Spinal cord (tissue), 10 donors: ENCODE measurements at places on chromosomes 13 and 19.

DNA sequence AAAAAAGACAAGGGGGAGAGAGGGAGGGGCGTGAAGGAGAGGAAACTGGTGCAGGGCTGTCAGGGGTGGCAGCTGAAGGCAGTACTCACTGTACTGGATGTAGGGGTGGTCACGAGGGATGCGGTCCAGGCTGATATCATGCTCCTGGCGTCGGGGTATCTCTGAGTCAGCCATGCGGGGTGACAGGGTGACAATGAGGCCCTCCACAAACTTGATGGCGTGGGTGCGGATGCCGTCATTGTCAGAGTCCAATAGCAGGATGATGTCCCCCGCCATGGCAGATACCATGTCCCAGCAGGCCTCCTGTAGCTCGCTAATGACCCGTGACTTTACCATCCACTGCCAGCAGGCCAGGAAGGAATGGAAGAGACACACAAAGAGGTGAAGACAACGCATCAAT lies 15.3 kb downstream of the SYMPK start:
- DNase-seq = no peak

GRCh38 chr19:5211217-5211822 lies 129.3 kb downstream of the PTPRS start:
- no peak for DNase-seq

GRCh38 chr19:41511628-41512027 lies 64.3 kb upstream of the CEACAM21 start:
- no peak for DNase-seq

GRCh38 chr13:37599519-37599918 lies 951 bp upstream of the POSTN start:
- no peak for DNase-seq

GRCh38 chr13:102643656-102644055 lies 46.9 kb downstream of the TPP2 start:
- no peak for DNase-seq

DNA sequence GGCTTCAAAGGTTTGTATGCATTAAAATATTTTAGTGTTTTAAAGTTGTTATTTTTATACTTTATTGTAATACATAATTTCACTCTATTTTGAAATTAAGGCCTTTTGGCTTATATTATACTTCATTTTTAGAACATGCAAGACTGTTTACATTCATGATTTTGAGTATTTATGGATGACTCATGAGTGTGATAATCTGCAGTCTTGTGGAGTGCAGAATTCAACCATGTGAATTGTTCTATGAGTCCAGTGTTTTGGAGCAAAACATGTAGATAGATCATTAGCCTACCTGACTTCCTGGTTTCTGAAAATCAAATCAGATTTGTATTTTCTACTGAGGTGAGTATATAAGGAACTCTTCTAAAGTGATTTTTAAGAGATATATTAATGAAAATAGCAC lies 241.8 kb downstream of the PCCA start:
- no peak for DNase-seq

DNA sequence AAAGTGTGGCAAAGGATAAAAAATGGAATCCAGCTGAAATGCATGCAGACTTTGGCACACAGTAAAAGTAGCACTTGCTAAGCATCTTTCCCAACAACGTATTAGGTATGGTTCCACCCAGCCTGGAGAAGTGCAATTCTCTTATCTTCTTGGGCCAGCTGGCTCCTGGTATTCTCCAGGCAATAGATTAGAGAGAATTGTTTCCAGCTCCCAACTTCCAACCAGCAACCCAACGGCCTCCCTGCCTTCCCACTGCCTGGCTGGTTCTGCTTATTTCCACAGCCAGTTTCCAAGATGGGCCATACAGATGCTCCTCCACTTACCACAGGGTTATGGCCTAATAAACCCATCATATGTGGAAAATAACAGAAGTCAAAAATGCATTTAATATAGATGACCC lies 133.4 kb downstream of the OXGR1 start:
- DNase-seq = no peak

GRCh38 chr19:55283548-55284377 lies at the start of gene BRSK1:
BRSK1 (plus strand) TSS chr19:55283997; CDS start chr19:55284443, 446 bp downstream.
- peak; percentile 96 for DNase-seq

GRCh38 chr13:25906191-25906661 lies 145.6 kb downstream of the SHISA2 start:
- no peak for DNase-seq

DNA sequence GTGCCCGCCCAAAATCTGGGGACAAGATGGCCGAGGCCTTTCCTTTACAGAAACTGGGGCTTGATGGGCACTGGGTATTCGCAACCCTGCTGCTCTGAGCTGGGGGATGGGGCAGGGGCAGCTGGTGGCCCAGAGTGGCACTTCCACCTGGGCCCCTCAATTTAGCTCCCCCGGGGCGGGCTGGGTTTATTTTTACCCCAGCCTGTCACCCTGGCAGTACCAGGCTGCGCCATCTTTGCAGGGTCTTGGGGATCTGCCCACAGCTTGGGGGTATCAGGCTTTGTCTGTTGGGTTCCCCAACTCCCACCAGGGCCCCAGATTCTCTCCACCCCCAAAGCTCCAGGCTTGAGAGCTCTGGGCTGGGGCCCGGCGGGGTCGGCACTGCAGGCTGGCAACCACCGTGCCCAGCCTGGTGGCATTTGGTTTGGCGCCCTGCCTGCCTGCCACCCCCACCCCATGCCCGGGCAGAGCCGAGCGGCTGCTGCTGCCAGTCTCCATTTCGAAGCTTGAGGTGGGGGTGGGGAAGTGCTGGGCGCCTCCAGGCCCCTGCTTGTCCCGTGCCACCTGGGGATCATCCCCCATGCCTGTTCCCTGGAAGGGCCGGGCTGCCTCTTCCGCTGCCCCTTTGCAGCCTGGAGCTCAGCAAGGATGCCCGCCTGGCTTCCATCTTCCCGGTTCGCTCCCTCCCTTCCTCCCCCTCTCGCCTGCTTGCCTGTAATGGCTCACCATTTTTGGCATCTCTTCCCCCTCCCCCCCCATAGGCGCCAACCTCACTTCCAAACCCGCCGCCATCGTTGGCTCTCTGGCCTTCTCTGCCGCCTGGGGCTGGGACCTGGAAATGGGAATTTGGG lies 11.4 kb downstream of the NFIX start:
- DNase-seq = peak; percentile 88
